ENCODE measurements at places on chromosomes 2 and 18. TPM values are rescaled to one million over a fixed set of nuclear protein-coding genes. Genes with fewer than 3 reads are reported as not detected.
A peak's percentile ranks its signal among the peaks of the same experiment; 100 is the strongest.

GRCh38 chr2:61707984-61708852 lies 145.6 kb downstream of the FAM161A start:
- DNase-seq = no peak

- no peak for DNase-seq
Observed at GRCh38 chr2:238644095-238645081, 203.5 kb upstream of the TWIST2 start.

DNA sequence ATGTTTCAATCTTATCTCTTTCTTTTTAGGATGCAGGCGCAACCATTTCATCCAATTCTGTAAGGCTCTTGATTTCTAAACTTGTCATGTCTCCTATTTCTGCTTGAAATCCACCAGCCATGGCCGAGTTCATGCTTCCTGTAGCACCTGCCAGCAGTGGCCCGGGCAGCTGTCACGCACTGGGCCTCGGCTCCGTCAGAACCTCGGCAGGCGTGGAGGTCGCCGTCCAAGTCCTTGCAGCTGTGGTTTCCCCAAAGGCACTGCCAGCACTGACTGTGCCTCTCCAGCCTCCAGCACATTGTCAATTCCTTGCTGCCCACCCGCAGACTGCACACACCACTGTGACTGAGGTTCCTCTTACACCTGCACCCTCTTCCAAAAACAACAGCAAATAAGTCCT lies 188.7 kb upstream of the SALL3 start:
- no peak for DNase-seq

GRCh38 chr2:45114221-45114955 lies 105.1 kb upstream of the SIX2 start:
- DNase-seq = no peak

DNA sequence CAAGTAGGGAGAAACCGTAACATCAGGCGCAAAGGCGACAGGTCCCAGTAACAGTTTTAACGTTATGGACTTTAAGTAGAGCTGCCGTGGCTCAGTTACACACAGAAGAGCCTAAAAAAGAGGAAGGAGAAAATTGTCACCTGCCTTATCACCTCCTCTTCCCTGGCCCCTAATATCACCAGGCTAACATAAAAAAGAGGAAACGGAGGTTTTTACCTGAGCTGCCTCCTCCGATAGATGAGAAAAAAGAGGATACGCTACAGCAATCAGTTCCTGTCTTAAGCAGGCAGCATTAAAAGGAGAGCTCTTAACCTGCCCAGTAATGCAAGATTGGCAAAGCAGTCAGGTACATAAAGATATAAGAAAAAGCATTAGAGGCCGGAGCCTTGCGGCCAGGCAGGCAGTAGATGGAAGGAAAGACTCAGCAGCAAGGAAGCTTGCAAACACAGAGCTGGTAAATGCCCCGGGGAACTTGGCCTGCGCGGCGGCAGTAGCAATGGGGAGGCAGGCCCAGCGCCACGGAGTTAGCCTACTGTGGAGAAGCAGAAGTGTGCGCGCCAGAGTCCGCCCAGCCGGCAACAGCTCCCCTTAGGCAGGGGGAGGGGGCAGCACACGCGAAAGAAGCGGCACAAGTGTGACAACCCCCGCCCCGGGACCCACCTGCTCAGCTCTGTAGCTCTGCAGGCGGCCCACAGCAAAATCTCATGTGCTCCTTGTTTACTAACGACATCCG lies 116.3 kb upstream of the SCN7A start:
- DNase-seq = no peak

GRCh38 chr2:182436252-182436651 lies 9.4 kb upstream of the PDE1A start:
- DNase-seq = no peak

DNA sequence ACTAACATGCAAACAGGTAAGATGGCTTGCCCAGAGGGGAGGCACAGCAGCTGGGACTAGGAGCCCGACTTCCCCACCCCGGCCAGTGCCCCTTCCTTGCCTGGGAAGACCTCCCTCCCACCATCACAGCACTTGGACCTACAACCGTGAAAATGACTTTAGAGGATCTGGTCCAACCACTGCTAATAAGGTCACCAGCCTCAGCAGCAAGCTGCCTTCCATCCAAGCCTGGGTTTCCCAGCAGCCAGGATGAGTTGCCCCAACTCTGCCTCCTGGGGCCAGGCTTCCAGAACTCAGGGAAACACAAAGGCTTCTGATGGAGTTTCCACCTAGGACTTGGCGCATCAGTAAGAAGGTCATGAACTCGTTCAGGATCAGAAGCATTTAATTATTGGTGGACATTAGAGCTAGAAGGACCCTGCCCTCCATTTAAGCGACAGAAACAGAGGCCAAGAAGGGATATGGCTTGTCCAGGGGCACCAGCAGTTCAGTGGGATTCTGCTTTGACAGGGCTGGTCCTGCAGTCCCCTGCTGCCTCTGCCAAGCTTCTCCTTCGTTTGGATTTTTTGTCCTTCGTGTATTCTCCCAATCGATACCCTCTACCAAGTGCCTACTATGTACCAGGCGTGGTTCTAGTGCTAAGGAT lies 403.0 kb upstream of the ID2 start:
- DNase-seq = no peak

DNA sequence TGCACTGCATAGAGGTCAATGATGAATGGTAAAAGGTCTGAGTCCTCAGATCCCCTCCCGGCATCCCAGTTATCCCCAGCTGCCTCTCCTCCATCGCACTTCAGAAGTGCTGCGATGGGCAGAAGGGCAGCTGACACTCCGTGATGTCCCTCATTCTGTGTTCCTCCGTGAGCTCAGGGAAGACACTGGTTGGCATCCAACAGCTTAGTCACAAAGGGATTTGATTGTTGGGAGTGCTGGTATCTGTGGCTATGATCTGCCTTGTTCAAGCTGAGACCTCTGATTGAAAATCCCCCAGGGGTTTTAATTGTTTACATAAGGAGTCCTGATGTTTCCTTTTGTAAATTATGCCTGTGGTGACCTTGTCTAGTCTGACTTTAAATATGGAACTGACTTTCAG lies 19.0 kb upstream of the SAG start:
- no peak for DNase-seq

DNA sequence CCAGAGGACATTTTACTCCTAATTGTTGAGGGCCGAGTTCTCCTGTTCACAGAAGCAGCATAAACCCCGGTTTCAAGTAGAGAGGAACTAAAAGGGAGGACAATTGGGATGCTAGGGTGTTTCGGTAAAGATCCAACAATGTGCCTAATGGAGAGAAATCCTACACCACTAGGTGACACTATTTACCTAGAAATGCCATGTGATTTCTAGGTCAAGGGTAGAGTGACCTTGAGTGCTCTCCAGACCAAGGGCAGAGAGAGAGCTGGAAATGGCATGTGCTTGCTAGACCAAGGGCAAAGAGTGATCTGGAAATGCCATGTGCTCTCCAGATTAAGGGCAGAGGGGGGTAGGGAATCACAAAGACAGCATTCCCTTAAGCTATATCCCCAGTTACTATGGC lies 472.0 kb downstream of the DCDC2C start:
- DNase-seq = no peak

DNA sequence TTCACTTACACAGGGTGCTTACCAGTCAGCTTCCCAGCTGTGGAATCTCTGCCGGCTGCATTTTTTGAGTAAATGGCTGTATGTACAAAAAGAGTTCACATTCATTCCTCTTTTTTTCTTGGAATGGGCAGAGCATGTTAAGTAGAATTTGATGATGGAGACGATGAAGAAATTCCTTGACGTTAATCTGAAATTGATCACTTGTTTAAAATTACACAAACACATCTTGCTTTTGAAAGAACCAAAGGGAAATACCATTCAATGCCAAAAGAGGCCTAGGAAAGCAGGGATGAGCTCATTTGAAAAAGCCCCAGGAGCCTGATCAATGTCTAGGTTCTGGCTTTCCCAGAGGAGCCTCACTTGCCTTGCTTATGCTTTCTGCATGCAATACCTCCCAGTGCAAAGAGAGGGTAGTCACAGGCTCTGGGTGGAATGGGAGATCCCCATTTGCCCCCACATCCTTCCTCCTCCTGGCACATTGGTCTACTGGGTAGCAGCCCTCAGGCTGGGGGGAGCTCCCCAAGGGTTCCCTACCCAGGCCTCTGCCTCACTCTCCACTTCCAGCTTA lies 12.3 kb upstream of the SMAD7 start:
- DNase-seq = no peak

- DNase-seq = peak; percentile 69
Observed at GRCh38 chr18:13612196-13612997, 114.0 kb downstream of the FAM210A start.

GRCh38 chr2:235493775-235494715 lies at the start of gene AGAP1:
AGAP1 (plus strand) TSS chr2:235494043.
- DNase-seq = peak; percentile 91

DNA sequence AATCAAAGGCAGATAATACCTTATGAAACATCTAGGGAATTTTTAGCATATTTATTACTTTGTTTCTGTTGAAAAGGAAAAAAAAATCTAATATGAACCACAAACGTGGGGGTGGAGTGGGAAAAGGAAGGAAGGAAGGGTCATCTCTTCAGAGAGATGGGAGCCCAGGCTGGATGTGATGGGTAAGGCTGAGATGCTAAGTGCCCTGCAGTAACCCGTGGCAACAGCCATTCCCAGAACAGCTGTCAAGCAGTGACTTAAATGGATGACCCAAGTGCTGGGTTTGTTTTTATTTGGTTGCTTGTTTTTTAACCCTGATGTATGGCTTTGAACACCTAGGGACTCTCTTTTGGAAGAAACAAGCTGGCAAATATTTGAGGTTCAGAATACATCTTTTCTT lies 50.7 kb upstream of the KLF7 start:
- no peak for DNase-seq

- DNase-seq = no peak
Observed at GRCh38 chr18:44411976-44412375, 268.7 kb upstream of the SETBP1 start.

DNA sequence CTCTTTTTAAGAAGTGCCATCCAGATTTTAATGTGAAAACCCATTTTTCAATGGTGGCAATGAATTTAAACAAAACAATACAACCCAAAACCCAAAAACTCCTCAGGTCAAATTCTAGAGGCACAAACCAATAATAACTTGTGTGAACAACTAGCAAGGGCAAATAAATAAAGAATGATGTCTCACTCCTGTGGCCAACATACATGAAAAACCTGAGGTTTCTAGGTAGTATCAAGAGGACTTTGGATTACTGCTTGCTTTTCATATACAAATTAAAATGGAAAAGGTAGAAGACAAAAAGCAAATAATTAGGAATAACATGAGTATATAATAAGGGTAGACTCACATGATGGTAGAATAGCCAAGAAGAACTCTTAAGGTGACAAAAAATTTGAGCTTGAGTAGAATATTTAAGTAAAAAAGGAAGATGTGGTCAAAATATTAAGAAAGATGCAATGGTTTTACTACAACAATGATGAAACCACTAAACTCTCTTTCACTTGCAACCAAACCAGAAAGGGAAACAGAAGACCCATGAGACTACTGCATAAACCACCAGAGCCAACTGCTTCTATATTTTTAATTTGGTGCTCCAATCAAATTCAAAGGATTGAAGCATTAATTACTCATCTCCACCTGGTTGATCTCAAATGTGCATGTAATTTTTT lies 53.5 kb downstream of the DARS1 start:
- DNase-seq = no peak

GRCh38 chr2:205654878-205655605 lies 27.3 kb upstream of the NRP2 start:
- DNase-seq = no peak

DNA sequence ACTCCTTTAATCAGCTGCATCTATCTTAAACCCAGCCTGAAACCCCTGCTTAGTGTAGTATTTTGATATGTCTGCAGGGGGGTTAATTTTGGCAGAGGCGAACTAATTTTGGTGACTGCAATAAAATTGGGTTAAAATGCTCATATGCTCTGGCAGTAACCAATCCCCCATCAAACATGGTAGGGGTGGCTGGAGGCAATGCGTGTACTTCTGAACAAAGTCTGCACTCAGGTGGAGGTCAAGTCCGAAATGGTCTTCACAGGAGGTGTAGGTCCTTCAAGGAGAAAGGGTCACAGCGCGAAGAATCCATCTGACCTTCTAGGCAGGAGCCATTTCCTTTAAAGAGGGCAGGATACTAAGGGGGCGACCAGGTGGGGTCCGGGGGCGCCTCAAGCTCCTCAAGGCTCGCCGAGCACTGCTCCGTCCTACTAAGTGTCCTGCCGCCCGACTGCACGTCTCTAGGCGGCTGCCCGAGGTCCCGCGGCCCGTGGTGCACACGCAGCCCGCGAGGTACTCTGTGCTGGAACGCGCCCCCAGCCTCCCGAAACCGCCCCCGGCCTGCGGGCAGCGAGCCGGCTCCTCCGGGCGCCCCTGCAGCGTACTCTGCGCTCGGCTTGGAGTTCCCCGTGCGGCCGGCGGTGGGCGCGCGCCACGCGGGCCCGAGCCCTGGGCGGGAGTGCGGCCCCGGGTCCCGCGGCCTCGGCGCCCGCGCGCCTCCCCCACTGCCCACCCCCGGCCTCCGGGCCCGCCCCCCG lies 1.7 kb upstream of the LDLRAD4 start:
- peak; percentile 53 for DNase-seq

- no peak for DNase-seq
Observed at GRCh38 chr2:173644146-173644545, 289.5 kb downstream of the CDCA7 start.

AGBL5 gene
- 14.6 TPM for total RNA-seq

SLC39A10 gene
- total RNA-seq = 34.4 TPM

SAG gene
- not detected for total RNA-seq

FBLN7 gene
- total RNA-seq = 2.9 TPM

NFATC1 gene
- 5.3 TPM for total RNA-seq

REG1B gene
- total RNA-seq = not detected

PRKAG3 gene
- not detected for total RNA-seq

LBX2 gene
- total RNA-seq = not detected

Data from transverse colon (tissue), 4 donors.